ENCODE measurements at places on chromosomes 4 and X.

DNA sequence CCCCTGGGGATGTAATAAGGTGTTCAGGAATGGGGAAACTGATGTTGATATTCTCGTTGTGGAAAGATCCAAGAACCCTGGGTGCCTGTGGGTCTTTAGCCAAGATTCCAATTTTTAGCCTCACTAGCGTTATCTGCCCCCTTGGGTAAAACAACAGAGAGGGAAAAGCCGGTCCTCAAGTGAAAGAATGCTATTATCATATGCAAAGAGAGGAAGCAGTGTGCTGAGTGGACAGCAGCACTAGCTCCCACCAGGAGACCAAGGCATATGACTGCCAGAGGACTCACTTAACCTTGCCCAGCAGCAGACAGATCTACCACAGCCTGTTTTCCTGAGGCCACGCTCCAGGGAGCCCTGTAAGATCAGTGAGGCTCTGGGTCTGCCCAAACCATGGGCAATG, 257.9 kb upstream of the CPEB2 start:
- DNase-seq = no peak

GRCh38 chr4:81580346-81580993, 108.8 kb upstream of the RASGEF1B start:
- DNase-seq = no peak

DNA sequence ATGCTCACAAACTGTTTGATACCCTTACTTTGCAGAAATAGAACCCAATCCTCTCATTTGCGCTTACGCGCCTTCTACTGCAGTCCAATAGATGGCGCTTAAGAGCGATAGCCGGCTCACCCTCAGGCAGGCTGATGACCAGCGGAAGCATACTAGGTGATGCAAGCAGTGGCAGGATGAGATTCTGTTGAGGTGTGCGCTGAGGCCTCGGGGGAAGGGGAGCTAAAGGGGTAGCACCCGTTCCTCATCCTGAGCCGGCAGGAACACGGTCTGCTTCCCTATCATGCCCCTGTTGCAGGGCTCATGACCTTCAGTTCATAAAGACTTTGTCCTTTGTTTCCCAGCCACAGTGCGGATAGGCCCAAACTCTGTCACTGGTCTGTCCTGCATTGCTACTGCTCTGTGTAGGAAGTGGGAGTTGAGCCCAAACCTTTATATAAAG, 628.9 kb downstream of the TLL1 start:
- DNase-seq = no peak

- no peak for DNase-seq
Observed at GRCh38 chr4:157121401-157121800, 45.5 kb downstream of the GLRB start.

DNA sequence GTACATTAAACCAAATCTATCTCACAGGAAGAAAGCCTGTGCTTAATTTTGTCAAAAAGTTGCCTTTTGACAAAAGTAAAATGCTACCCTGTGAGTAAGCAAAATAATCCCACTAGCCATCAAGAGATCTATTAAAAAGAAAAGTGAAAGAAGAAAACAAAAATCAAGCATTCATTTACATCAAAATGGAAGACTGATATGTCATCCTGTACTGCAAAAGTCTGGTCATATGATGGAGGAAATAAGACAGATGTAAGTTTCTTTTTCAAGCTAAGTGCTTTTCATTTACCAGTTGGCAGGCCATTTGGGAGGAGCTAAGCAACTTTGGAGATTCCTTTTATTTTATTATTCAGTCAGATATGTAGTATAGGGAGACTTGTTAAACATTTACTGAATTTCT, 387.4 kb downstream of the SPOCK3 start:
- DNase-seq = no peak

GRCh38 chr4:81506731-81507130, 35.0 kb upstream of the RASGEF1B start:
- DNase-seq = no peak

- DNase-seq = no peak
Observed at GRCh38 chr4:86895692-86896488, 3.7 kb upstream of the C4orf36 start.

- DNase-seq = no peak
Observed at GRCh38 chr4:4889781-4890180, 30.3 kb downstream of the MSX1 start.

Data from stimulated activated CD4-positive, alpha-beta T cell treated with anti-CD3 and anti-CD28 coated beads, Interleukin-1b, Interleukin-23, amount 100 ng/mL, for 1 hour (primary cell).